ENCODE measurements at places on chromosomes 1 and 21. TPM values are rescaled to one million over a fixed set of nuclear protein-coding genes. Genes with fewer than 3 reads are reported as not detected.

DNA sequence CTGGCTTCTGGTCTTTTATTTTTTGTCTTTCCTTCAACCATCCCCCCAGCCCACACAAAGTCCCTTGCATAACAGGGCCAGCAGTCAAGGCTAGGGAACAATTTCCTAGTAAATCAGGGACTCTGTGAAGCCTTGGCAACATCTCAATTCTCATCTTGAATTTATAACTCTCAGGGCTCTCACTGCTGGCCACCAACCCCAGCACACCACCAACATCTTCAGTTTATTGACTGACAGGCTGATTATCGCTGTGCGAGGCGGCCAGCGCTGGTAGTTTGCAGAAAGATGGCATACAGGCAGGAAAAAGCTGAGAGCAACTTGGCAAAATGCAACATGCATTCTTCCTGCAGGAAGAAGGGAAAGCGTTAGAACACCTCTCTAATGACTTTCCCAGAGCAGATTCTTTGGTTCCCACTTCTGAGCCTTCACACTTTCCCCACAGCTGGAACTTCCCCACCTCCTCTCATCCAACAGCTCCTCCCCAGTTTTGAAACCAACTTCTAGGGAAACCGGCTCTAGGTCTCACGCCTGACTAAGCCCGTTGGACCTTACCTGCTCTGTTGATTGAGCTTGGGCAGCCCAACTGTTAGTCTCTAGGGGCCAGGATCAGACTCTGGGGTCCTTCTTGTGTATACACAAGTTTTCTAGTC, 26.3 kb upstream of the CSF1 start:
- DNase-seq: no peak

DNA sequence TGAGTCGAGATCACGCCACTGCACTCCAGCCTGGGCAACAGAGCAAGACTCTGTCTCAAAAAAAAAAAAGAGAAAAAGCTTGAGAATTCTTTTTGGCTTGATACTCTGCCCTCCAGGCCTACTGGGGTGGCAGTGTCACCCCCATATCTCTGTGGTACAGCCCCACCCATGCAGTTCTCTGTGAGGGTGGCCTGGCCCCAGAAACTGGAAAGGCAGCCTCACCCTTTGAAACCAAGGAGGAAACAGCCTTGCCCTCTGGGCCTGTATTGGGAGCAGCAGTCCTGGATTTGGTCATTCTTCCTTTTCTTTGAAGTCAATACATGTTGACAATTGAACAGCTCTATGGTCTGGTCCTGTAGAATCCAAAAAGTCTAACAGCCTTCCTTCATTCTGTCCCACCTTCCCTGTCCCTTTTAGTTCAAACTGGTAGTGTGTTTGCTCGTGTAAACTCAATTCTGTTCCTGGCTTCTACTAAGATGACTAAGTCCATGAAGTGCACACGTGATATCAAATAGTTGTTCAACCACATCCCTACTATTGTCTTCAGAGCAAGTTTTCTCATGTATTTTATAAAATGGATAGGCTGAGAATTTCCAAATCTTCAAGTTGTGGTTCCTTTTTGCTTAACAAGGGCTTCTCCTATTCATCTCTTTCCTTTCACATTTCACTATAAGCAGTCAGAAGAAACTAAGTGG, 13.2 kb downstream of the ST7L start:
- no peak for DNase-seq

GRCh38 chr1:152869808-152870419, 8.2 kb upstream of the SMCP start:
- peak; percentile 32 for DNase-seq

- DNase-seq: no peak
Observed at GRCh38 chr21:37792046-37792445, 124.2 kb downstream of the KCNJ6 start.

- DNase-seq: peak; percentile 66
Observed at GRCh38 chr1:56578138-56578962, 1.0 kb downstream of the PLPP3 start.

The SPAG17 gene
- total RNA-seq: not detected
